ENCODE measurements at places on chromosomes 1 and 21.
A peak's percentile ranks its signal among the peaks of the same experiment; 100 is the strongest.

GRCh38 chr1:36199934-36200741, 24.1 kb upstream of the THRAP3 start:
- peak; percentile 36 for DNase-seq

- DNase-seq = peak; percentile 30
These were observed 33.4 kb downstream of the RGS7 start for GRCh38 chr1:241323514-241324195.

DNA sequence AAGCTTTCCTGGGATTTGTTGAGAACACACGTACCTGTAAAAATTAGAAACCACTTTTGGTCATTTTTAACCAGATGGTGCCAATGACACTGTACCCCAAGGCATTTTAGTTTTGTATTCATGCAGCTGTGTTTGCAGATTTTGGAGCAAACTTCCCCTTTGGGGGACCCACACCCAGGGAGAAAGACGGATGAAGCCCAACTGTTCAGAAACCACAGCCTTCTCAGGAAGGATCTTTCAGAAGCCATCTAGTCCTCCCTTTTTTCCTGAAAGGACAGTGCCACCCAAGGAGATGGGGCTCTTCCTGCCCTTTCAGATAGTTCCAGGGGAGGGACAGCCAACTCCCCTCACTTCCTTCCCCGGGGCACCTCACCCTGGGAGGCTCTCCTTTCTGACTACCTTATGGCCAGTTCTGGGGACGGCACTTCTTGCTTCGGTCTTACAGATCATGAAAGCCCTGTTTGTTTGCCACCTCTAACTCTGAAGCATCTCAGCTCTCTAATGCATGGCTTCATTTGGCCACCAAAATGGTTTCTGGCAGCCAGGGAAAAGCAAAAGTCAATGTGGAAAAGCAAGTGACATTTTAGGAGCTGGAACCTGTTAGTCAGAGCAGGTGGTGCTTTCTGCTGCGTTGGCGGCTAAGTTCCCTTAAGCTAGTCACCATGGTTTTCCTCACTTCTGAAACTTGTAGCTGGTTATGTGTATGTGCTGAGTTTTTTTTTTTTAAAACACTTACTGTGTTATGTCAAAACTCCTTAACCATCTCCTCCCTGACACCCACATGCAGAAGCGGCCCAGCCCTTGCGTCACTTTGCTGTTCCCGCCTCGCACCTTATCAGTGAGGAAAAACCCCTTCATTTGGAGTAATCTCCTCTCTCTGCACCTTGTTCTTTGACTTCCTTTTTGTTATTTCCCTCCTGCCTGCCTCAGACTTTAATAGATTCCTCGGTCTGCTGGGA, 10.1 kb downstream of the TMCC2 start:
- DNase-seq = no peak

- no peak for DNase-seq
These were observed 26.0 kb downstream of the ADGRL4 start for GRCh38 chr1:78980511-78980910.

GRCh38 chr1:71593523-71593922, 512.7 kb upstream of the ZRANB2 start:
- no peak for DNase-seq

GRCh38 chr1:192557841-192558595, 17.6 kb upstream of the RGS1 start:
- DNase-seq = no peak

- peak; percentile 51 for DNase-seq
These were observed 272.0 kb downstream of the FOXD2 start for GRCh38 chr1:47709872-47710231.

- DNase-seq = peak; percentile 77
These were observed 46.3 kb upstream of the NTPCR start for GRCh38 chr1:232904131-232904530.

GRCh38 chr1:162892906-162893611, 32.1 kb upstream of the CCDC190 start:
- DNase-seq = no peak

DNA sequence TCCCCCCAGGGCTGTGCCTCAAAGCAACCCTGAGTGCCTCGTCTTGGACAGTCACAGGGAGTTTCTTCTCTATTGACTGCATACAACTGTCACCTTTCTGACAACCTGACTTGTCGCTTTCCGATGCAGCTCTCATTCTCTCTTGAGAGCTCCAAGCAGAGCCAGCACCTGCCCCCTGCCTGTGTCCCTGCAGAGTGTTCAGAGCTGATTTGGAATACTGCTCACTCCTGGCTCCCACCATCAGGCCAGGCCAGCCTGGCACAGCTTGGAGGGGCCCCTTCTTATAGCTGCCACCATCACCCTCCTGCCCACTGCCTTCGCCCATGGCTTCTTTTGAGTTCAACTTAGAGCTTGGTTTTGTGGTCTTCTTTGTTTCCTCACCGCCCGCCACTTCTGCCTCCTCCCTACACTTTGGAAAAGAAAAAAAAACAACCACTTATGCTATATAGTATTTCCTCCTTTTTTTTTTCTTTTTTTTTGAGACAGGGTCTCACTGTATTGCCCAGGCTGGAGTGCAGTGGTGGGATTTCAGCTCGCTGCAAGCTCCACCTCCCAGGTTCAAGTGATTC, 12.3 kb downstream of the NCF2 start:
- DNase-seq = no peak

- DNase-seq = no peak
These were observed 296.8 kb downstream of the TPR start for GRCh38 chr1:186078245-186078644.

DNA sequence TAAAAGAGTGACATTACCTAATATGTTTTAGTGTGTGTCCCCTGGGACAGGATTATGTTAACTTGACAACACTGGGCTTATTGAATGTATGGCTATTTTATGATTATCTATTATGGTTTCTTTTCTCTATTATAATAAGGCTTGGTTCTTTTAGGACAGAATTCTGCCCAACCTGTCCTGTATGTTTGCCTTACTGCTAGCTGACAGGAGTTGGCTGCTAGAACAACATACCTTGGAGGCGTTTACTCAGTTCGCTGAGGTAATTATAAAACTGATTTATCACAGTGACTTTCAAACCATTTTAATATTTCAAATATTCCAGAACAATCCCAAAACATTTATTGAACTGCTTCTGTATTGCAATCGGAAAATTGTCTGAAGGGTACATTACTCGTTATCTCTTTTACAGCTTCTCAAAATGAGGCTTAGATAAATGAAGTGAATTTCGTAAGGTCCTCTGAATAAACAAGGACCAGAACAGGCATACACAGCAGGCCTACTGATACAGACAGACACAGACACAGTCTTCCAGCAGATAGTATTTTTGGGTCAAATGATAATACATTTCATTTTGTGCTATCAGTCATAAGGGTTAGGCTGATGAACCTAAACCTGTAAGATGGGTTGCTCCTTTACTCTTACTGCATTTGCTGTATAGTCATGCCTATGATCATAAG, 44.2 kb downstream of the SCYL3 start:
- no peak for DNase-seq

DNA sequence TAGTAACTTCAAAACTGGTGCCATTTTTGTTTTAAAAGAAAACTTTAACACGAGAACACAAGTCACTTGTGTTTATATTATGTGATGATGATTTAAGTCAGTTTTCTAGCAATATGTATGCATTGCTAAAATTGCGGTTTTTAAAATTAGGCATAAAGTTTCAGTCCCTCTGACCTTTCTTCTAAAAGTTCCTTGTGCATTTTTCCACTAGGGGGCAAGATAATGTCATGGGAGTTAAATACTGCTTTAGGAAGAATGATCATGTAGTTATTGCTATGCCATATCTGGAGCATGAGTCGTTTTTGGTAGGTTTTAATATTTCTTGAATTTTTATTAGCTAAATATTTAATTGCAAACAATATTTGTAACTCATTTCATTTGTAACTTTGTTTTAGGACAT, 10.7 kb downstream of the CDC7 start:
- DNase-seq = no peak

GRCh38 chr1:179169616-179170467, 59.6 kb downstream of the ABL2 start:
- no peak for DNase-seq

DNA sequence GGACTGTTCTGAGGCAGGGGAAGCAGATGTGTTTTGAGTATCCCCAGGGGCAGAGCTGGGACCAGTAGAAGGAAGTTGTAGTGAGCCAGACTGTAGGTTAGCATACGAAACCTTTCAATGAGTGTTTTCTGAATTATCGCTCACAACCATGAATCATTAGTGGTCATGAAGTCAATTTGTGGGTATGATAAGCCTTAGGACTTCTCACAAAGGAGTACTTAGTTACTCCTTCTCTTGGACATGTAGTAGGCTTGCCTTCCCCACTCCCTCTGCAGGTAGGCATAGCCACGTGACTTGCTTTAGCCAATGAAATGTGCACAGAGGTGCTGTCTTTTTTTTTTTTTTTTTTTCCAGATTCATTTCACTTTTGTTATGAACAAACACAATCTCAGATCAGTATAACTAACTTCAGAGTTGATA, 23.9 kb upstream of the FAAH start:
- DNase-seq = no peak

- no peak for DNase-seq
These were observed 1.2 kb upstream of the CSMD2 start for GRCh38 chr1:34166191-34166624.

Data from colonic mucosa (tissue), 4 donors.